GDM1 (cell line): ENCODE measurements at places on chromosomes 1 and 21.

GRCh38 chr1:84692391-84692790, 2.1 kb upstream of the SSX2IP start:
- no peak for DNase-seq

- peak; percentile 21 for DNase-seq
These were observed 83.6 kb upstream of the VAV3 start for GRCh38 chr1:108048301-108049177.

- peak; percentile 60 for DNase-seq
These were observed 35.7 kb upstream of the DUSP10 start for GRCh38 chr1:221777431-221778072.

DNA sequence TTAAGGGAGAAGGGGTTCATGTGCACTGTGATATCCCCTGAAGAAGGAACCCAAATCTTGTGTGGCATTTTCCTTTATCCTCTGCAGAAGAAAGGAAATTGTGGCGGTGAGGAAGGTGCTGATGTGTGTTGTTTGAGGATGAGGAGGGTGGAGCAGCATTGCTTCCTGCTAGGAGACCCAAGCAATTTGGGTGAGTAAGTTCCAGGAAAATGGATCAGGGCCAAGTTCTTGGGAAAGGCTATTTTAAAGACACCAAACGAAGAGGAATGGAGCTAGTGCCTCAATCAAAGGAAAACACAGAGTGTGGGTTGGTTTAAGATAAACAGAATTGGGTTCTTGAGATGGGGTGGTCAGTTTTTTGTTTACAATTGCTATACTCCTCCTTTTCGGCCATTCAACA, 86.7 kb upstream of the MARK1 start:
- no peak for DNase-seq

GRCh38 chr1:206580438-206581113, 31.7 kb downstream of the EIF2D start:
- no peak for DNase-seq

GRCh38 chr1:184648160-184648855, 106.3 kb downstream of the EDEM3 start:
- DNase-seq, result no peak

- DNase-seq, result no peak
These were observed 17.1 kb upstream of the A3GALT2 start for GRCh38 chr1:33338048-33338439.

- no peak for DNase-seq
These were observed 373.9 kb upstream of the SPAG17 start for GRCh38 chr1:118558933-118559332.

DNA sequence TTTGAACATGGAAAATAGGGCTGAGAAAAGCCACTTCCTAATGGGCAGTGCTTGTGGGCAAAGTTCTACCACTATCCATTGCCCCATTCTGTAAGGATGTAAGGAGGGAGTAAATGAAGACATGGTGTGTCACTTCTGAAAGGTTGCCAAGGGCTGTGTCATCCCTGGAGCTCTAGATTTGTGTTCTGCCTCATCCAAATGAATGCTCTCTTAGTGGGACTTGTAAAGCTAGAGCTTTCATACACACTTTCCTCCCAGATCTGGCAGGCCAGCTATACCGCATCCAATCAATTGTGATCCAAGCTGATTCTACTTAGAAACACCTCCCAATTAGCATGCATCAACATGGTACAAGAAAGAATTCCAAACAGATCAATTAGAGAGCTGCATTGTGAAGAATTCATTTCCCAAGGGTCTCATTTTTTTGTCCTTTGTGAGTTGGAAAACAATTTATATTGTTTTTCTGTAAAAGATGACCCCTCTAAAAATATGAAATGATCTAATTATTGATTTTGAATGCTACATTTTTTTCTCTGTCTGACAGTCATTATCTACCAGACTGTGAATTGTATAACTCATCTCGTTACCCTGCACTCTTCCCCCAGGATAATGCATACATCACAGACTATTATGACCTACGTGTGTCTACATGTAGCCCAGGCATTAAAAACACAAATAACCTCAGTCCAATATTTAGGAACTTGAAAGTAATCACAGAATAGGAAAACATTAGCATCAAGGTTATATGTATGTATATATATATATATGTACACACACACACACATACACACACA, 117.1 kb upstream of the DUSP10 start:
- no peak for DNase-seq

GRCh38 chr1:15420853-15421465, 11.3 kb downstream of the EFHD2 start:
- DNase-seq, result no peak

DNA sequence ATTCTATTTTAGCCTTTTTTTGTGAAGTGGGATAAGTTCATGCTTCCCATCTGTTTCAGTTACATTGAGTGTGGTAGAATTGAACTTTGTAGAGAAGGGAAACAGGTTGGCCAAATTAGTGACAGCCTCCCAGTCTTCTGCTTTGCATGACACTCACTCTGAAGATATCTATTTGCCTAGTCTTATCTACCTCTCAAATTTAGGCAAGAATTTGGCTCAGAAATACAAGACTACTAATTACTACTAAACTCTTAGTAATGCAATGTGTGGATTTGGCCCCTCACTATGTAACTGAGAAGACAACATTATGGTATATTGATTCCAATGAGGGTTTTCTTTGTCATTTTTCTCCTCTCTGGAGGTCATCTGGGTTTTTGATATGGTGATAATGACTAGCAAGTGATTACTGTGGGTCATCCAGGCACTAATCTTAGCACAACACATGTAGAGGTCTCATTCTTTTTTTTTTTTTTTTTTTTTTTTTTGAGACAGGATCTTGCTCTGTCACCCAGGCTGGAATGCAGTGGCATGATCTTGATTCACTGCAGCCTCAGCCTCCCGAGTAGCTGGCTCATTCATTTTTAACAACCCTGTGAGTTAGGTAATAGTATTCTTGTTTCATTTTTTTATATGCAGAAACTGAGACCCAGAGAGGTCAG, 6.3 kb downstream of the FAM20B start:
- DNase-seq, result no peak

GRCh38 chr1:44553127-44553758, 121.0 kb downstream of the TMEM53 start:
- no peak for DNase-seq

- DNase-seq, result no peak
These were observed 18.8 kb downstream of the LBR start for GRCh38 chr1:225409051-225409450.

DNA sequence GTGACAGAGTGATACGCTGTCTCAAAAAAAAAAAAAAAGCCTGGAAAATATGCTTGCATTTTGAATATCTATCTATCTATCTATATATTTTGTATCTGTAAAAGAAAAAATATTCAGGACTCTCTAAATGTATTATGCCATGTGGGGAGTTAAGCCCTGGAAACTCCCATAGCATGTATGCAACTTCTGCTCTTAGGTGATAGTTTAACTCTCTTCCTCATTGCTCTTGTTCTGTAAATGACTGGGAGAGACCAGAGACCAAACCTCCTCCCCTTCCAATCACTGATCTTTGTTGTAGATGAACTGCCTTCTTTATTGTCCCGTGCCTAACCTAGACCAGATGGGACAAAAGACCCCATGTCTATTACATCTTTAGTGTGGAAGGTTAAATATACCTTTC, 37.6 kb upstream of the CAMTA1 start:
- no peak for DNase-seq

DNA sequence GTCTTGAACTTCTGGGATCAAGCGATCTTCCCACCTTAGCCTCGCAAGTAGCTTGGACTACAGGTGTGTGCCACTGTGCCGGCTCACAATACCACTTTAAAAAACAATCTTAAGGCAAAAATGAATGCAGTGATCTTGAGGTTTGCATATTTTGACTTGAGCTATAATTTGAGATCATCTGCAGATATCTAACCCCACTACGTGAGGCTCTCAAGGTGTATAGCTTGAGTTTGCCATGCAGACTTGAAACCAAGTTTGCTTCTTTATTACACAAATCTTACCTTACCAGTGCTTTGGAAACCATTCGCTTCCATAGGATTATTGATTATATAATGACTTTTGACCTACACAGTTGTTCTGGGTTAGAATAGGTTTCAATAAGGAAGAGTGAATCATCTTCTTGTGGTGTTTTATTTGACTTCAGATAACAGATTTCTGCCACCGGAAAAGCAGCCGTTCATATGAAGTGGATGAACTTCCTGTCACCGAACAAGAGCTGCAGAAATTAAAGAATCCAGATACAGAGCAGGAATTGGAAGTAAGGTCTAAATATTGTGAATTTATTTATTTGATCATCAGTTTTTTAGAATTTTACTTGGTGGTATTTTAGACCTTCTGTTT, 155.1 kb downstream of the VPS13D start:
- DNase-seq, result no peak

DNA sequence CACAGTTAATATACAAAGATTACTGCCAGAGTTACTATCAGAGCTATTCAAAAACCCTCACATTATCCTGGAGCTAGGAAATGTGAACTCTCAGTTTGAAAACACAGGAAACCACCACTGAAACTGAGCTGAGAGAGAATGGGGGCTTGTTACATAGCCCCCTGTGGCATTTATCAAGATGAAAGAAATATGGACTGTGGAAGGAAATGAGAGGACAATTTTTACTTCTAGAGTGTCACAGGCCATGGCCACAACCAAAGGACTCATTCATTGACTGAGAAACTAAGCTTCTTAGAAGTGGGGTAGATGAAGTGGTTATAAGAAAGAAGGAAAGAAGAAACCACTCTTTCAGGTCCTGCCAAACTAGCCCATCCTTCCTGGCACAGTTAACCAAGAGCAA, 25.3 kb downstream of the DSTYK start:
- no peak for DNase-seq

DNA sequence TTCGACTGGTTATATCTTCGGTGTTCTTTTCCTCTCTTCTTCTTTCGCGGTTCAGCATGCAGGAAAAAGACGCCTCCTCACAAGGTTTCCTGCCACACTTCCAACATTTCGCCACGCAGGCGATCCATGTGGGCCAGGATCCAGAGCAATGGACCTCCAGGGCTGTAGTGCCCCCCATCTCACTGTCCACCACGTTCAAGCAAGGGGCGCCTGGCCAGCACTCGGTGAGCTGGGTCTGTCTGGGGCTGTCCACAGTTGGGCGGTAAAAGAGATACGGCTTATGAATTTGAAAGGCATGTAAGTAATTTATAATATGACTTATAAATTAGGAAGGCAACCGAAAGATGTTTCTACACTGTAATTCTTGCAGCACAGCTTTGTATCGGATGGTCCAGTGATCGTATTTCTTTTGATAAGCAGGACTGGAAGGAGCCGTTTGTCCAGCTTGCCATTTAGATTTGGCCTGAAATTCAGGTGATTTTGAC, 334 bp downstream of the CTH start:
- no peak for DNase-seq

DNA sequence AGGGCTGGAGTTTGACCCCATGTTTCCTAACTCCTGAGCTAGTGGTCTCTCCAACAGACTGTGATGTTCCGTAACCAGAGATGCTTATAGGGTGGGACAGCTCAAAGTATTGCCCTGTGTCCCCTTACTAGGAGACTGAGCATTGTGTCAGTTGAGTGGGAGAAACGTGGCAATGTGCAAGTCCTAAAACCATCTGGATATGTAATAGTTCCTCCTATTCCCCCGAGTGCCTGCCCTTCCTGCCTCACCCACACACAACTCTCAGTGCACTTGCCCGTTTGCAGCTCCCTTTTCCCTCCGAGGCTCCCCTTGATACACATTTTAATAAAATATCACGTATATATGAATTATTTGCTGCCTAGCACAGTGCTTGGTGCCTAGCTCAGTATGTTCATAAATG, 3.4 kb downstream of the PIGV start:
- no peak for DNase-seq

DNA sequence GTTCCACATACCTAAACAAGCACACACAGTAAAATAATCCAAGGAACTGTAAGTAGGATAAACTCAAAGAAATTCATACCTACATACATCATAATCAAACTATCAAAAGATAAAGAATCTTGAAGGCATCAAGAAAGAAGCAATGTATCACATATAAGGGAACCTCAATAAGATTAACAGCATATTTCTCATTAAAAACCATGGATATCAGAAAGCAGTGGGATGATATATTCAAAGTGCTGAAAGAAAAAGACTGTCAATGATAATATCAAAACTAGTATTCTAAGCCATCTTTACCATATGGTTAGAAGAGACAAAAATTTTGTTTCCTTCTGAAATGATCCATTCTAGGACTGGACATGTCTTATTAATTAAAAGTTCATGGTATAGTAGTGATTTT, 37.1 kb upstream of the ADAM30 start:
- no peak for DNase-seq

DNA sequence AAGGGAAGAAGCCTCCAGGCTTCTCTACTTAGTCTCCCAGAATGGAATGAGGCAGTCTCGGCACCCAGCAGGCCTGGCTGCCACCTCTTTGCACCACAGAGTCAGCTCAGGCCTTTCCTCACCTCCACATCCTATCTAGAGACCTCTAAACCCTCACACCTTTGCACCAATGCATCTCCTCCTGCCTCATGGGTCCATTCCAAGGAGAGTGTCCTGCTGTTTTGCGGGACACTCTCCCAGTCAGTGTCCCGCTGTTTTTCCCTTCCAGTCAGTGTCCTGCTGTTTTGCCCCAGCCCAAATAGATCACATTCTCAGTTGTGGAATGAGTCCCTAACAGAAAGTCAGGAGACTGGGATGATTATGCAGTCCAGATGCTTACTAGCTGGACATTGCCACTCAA, 185.6 kb upstream of the CAMK1G start:
- no peak for DNase-seq
